ENCODE measurements at places on chromosomes 4 and X.

DNA sequence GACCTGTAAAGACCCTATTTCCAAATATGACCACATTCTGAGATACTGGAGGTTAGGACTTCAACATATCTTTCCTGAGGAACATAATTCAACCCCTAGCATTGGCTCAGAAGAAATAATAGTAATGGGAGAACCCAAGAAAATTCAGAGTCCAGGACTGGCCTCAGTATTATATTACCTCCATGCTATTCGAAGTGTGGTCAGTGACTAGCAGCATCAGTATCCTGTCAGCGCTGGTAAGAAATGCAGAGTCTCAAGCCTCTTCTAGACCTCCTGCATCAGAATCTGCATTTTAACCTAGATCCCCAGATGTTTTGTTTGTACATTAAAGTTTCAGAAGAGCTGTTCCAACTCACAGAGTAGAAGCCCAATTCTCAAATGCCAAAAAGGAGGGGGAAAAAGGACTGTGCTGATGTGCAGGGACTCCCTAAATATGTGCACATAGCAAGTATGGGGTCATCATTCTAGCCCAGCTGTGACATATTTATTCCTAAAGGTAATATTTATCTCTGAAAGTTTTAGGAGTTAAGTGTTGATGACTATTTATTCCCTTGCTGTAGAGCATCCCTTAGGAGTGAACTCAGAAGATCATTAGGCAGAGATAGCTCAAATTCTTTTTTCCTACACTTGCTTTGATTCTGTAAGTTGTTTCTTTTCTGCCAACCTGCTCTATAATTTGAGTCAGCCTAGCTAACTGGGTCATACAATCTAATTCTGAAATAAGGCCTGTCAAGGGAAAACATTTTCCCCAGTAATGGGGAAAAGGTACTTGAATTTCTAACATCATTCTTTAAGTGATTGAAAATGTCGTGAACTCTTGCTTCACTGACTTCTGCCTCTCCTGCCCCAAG, 361.9 kb downstream of the ARHGAP24 start:
- no peak for DNase-seq

GRCh38 chr4:184100297-184100885, 117.3 kb downstream of the ENPP6 start:
- no peak for DNase-seq

DNA sequence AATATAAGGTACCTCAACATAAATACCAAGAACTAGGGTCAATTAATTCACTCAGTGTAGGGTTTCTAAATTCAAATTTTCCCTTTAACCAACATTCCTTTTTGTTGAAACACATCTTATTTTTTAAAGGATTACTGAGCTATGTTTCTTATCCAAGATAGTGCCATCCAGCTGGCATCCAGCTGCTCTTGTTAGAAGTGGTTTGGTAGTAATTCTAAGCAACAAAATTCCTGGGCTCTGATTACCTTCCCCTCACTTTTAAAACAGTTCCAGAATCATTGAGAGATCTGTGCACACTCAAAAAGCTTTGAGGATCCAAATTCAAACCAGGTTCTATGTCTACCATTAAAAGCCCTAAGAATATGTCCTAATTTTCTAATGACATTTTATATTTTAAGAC, 583.7 kb downstream of the TRIML1 start:
- DNase-seq: no peak

DNA sequence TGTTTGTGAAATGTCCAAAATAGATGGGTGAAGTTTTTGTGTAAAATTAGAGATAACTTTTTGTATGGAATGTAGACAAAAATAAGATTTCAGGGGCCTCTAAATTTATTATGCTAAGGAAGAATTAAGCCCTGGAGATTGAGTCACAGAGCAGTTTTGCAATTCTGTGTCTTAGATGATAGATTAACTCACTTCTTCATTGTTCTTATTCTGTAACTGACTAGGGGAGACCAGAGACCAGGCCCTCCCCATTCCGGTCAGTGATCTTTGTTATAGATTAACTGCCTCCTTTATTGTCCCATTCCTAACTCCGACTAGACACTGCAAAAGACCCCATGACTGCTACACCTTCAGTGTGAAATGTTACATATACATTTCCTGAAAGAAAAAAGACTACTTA, 238.4 kb upstream of the TAPT1 start:
- no peak for DNase-seq

Data from A673 (cell line).